ENCODE measurements at places on chromosomes 12 and 14.

DNA sequence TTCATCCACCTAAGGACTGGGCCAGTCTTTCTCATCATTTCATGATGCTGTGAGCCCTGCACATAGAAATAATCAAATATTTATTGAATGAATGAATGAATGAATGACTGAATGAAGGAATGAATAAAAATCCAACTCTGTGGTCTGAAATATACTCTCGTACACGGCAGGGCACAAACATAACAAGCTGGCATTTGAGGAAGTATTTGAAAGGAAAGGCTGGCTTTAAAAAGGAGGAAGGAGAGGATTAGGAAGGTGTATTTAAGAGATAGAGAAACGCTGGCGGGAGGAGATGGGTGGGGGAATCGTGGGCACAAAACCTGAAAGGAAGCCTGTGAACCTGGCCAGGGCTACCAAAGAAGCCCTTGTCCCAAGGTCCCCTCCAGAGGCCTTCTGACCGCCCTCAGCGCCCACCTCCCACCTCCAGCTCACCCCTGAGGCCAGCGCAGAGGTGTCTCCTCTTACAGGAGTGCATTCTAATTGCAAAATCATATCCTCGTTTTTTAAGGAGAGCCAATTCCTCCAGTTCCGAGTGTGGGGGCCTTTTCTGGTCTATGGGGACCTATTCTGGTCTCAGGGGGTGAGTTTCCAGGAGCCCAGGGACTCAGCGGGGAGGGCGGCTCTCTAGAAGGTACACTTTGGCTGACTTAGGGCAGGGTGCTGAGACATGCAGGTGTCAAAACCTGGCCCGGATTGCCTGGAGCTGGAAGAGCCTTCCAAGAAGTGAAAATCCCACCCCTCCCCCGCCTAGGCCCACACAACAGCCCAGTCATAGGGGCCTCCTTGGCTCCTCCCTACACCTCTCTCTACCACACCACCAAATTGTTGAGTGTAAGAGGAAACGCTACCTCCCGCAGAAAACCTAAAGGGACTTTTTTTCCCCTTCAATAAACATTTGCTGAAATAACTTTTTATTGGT lies 8.7 kb upstream of the JDP2 start:
- no peak for DNase-seq

- no peak for DNase-seq
These were observed 48.8 kb upstream of the RASSF3 start for GRCh38 chr12:64561302-64562136.

GRCh38 chr12:33330940-33331339 lies 108.7 kb downstream of the SYT10 start:
- DNase-seq = no peak

DNA sequence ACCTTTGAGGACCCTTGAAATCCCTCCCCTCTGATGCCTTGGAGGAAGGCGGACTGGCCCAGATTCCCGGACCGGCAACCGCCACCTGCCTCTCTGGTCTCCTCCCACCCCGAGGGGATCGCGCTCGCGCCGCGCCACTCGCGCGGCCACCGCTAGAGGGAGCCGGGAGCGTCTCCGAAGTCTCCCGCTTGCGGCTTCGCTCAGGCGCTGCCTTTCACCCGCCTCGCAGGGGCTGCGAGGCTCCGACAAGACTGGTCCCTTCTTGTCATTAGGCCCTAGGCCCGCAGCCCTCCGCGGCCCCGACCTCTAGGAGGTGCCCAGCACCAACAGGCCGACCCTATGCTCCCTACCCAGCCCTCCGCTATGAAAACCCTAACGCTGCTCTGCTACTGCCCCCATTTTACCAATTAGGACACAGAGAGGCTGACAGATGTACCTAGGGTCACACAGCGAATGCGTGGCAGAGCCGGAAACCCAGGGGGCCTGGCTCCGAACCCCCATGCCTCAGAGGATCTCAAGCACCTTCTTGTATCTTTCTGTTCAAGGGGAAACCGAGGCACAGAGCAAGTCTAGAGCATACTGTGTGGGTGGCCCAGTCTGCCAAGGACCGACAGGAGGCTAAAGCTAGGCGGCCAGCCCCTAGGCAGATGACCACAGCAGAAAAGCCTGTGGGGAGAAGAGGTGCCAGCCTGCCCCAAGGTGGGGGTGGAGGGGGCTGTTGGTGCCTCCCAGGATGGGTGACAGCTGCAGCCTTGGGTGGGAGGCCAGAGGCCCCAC lies 21.4 kb upstream of the VSX2 start:
- DNase-seq = peak; percentile 34

DNA sequence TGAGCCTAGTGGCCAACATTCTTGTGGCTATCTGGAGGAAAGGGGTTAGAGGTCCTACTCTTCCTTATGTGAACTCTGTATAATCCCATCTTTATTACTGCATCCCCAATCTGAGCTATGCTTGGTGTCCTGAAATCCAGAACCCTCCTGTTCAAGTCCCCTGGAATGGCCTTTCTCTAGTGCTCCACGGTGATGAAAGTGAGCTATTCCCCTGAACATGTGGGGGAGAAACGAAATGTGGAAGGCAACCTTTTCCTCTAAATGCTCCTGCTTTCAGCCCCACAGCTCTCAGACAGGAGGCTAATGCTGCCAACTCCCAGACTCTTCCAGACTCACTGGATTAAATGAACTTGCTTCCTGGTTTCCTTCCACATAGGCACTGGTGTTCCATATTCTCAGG lies 2.5 kb upstream of the PGAM5 start:
- DNase-seq = no peak

DNA sequence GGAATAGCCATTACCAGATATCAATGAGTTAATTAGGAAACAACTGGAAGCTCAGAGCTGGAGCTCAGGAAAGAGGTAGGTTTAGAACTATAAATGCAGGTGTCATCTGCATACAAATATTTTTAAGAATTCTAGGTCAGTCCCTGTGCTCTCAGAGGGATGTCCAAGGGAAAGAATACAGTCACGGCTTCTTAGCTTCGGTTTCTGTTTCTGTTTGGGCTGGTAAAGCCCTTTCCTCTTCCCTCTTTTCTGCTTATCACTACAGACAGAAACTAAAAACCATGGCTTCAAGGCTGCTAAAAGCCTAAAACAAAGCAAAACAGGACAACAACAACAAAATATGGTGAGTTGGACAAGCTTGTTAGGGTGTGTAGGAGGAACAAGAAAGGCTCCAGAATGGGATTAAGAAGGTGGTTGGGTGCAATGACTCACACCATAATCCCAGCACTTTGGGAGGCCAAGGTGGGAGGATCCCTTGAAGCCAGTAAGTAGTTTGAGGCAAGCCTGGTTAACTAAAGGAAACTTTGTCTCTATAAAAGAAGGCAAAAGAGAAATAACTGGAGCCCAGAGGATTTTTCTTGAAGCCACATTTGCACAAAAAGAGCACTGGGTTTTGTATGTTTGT lies 113.0 kb downstream of the SEC23A start:
- DNase-seq = no peak

- no peak for DNase-seq
These were observed 161.2 kb downstream of the NTF3 start for GRCh38 chr12:5593086-5593485.

DNA sequence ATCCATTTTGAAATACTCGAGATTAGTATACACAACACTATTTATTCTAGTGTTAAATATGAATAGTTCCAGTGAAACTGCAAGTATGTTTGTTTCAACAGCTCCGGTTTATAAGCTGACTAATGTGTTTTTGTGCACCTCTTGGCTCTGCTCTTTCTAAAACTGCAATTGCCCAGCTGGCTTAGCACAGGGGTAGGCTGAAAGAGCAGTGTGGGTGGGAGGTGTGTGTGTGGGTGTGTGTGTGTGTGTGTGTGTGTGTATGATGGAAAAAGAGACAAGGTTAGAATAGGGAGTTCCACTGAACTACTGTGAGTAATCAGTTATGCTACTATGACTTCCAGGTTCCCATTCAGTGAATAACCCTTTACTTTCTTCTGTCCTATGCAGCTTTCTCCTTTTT lies 37.8 kb upstream of the DDHD1 start:
- no peak for DNase-seq

DNA sequence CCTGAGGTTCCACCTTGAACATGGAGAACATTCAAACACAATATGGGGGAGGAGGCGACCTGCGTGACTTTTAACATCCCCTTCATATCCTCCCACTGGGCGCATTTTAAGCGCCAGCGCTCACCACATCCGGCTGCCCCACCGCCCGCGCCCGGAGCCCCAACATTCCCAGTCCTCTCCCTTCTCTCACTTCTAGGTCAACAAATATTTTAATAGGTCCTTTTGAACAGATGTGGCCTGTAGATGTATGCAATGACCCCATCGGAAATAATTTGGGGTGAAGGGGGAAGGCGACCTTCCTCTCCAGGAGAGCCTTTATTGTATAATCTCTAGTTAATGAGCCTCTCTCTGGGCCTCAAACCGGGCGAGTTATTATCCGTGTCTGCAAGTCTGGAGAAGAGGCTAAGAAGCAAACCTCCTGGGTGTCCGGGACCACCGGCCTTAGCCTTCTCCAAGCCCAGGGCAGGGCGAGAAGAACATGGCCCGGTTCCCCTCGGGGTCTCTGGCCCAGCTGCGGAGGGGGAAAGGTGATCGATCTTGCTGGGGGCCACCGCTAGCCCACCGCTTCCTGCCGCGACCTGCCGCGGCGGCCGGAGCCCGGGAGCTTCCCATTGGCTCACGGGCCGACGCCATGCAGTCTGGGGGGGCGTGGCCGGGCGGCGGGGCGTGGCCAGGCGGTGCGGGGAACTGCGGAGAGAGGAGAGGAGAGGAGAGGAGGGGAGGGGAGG lies 83.2 kb upstream of the HMGA2 start:
- DNase-seq = no peak

DNA sequence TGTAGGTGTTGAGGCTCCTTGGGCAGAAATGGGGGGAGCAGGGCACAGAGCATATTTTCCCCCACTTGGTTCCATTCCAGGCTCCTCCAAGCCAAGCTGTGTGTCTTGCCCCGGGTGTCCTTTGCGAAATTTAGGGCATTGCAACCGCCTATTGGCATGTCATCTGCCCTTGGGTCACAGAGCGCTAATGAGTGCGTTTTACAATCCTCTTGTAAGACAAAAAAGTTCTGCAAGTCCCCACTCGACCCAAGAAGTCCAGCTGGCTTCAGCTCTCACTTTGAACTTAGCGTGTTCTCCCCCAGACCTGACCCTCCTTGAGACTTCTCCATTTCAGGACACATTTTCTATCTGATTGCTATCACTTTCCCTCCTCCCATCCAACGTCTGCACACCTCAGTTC lies 6.1 kb upstream of the LRTM2 start:
- DNase-seq = no peak

GRCh38 chr12:119603767-119604166 lies 10.2 kb downstream of the TMEM233 start:
- no peak for DNase-seq

GRCh38 chr12:82687021-82688011 lies 610 bp downstream of the TMTC2 start:
- DNase-seq = peak; percentile 10

DNA sequence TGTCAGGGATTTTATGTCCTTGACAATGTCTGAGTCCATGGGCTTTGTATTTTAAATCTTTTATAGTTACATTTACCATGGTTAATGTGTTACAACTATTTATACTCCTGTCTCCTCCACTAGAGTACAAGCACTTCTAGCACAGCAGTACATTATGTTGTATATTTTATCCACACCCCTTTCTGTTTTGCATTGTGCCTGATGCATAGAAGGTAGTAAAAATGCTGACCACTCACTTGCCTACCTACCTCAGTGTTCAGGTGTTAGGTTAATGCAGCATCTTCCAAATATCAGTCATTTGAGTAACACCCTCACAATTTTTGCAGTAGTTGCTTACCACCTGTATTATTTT lies 31.1 kb upstream of the SLC38A2 start:
- DNase-seq = no peak

DNA sequence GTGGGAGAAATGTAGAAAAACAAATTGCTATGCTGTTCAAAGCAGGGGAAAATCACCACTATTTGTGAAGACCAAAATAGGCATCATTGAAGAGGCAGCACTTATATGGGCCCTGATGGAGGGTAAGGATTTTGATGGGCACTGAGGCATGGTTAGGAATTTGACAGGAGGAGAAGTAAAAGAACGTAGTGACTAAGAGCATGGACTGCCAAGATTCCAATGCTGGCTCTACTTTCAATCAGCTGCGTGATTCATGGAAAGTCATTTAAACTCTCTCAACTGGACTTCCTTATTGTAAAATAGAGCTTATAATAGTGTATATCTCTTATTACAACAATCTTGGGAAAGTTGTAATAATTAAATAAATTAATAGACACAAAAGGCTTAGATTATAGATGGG lies 267.7 kb upstream of the G2E3 start:
- no peak for DNase-seq

DNA sequence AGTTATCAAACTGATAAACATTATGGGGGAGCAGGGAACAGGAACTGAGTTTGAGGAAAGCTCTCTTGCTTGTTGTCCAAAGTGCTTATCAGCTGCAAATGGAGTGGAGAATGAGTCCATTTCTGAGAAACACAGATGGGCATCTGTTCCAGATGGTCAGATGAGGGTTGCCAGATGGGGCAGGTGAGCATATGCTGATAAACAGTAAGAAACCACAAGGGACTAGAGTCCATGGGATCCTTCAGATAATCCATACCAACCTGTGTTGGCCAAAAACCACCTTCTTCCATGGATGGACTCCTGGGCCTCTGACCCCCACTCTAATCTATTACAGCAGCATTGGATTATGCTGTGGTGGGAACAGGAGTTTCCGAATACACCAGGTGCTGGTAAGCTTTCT lies 38.3 kb downstream of the GNS start:
- DNase-seq = no peak

DNA sequence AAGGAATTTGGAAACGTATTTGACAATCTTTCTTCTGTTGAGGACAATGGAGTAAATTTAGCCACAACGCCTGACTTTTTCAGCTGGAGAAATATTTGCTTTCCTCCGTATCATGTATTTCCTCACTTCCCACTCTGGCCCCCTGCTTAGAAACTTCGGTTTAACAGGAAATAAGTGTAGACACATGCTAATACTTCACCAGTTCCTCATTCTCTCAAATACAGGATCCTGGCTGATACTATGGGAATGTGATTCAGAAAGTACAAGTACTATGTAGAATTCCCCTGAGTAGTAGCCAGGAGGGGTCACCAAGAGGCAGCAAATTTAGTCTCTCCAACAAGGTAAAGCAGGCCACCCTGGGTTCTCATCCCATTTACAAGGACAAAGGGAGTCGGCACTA lies 58.0 kb downstream of the FAR2 start:
- no peak for DNase-seq

GRCh38 chr14:70908935-70909641 lies 1.8 kb downstream of the PCNX1 start:
- DNase-seq = no peak

GRCh38 chr14:20494935-20495766 lies 10.2 kb upstream of the RNASE10 start:
- no peak for DNase-seq
